Astrocyte of the cerebellum (primary cell): ENCODE measurements at places on chromosomes 13 and 19.

DNA sequence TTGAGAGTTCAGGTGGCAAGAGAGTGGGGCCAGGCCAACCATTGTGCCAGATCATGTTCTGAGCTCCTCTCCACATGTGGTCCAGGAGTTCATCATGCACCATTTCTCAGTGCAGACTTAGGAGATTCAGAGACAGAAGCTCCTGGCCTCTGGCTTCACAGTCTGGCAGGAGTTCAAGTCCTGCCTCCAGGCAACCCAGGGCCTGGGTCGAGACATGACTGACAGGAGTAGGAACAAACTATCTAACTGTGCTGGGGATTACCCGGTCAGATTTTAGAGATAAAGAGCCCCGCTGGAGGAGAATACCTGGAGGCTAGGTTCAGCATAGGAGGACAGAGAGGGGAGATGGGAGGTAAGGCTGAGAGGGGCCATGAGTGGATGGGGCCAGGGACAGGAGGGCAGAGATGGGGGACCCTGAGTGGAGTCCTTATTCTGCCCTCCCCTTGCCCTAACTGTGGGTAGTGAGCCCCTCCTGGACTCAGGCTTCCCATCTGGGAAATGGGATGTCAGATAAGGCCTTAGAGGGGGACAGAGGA lies 906 bp upstream of the CYP4F11 start:
- no peak for DNase-seq

DNA sequence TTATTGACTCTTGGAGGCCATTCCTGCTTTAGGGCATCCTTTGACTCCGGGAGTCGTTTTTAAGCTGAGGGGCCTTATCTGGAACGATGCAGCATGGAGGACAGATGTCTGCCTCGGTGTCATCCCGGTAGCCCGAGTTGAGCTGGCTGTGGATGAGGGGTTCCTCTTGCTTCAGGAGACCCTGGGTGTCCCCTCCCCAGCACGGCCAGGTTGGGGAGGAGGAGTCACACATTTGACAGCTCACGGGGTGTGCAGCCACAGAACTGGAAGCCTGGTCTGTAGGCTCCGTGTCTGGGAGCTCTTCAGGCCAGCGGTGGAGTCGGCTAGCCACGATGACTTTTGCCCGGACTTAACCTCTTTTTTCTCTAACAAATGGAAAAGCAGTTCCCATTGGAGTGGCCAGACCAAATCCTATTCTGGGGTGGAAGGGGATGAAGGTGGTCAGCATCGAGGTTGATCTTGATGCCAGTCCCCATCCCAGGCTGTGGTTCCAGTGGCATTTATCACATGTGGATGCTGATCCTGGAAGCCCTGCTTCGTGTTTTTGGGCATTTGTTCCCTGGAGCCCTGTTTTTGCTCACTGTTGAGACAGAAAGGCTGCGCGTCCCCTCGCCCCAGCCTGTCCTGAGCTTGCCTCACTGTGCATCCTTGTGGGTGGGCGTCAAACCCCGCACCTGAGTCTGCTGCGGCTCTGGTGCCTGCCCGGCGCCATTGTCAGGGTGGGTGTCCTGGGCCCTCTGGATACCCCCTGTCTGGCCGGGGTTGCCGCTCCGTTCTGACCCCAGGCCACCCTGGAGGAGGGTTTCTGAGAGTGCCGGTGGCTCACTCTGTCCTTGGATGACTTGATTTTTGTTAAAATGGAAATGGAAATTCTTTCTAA lies 12.0 kb downstream of the TFDP1 start:
- DNase-seq = no peak

- DNase-seq = no peak
Observed at GRCh38 chr13:26342898-26343297, 89.0 kb downstream of the CDK8 start.

DNA sequence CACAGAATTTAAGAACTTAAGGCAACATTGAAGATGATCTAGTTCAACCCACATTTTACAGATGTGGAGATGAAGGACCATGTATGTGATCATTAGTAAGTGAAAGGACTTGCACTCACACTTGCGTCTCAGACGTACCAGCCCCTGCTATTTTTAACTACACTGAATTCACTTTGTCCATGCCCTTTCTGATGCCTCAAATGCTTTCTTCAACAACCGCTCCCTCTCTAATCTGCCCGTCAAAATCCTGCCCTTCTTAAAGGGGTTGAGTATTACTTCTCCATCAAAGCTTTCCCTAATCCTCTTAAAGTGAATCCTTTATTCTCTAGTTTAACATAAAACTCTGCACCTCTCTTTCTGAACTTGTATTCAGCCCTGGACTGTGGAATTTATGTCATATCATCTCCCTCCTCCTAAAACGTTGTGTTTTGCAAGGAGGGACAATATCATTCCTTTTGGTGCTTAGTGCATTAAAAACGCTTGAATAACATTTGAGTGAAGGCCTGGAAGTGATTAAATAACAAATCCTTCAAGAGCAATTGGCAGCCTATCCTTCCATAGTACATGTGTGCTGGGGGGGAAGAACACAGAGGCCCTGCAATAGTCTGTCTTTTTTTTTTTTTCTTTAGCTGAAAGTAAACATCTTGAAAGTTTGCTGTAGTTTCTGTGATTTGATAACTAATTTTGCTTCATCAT lies 493.3 kb downstream of the LMO7 start:
- no peak for DNase-seq
